ENCODE measurements at places on chromosomes 7 and 10.

DNA sequence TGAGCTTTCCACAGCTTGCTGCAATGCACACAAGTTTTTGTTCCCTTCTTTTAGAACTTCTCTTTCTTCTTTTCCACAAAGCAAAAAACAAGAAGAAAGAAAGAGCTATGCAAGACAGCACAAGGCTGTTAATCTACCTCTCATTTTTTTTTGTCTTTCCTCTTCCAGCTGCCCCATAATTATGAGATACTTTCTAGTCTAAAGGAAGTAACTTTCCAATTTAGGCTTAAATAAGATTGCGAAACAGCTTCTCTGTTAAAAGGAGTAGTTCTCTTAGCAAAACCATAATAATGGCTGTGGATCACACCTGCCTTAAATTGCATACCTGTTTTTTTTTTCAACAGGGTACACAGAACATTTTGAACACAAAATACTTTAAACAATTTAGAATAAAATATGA, 56.0 kb downstream of the NDUFB2 start:
- no peak for DNase-seq

- no peak for DNase-seq
Observed at GRCh38 chr10:64312876-64313275, 791.7 kb downstream of the REEP3 start.

DNA sequence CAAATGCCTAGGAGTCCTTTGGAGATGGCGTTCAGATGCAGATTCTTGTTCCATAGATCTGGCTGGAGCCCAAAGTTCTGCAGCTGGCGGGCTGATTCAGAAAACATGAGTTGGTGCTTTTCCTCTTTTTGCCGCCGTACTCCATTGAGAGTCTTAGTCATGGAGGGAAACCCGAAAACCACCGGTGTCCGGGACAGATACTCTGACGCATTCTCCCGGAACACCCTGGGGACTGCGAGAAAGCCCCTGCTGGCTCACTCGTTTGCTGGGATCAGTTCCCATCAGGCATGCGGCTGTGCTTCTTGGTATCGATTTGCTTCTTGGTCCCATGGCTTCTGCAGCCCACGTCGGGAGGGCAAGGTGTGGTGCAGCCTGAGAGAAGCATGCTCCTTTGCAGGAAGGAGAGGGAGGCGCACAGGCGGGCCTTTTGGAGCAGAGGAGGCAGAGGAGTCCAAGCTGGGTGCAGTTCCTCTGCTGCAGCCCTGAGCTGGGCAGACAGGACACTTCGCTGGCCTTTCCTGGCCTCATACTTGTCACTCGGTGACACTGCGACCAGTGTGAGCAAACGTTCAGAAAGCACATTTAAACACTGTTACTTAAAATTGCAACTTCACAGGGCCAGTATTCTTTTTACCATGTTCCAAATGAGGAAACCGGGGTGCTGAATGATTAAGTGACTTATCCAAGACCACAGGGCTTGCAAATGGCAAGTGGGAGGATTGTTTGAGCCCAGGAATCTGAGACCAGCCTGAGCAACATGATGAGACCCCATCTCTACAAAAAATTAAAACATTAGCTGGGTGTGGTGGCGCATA, 30.6 kb upstream of the PFKFB3 start:
- DNase-seq = no peak

DNA sequence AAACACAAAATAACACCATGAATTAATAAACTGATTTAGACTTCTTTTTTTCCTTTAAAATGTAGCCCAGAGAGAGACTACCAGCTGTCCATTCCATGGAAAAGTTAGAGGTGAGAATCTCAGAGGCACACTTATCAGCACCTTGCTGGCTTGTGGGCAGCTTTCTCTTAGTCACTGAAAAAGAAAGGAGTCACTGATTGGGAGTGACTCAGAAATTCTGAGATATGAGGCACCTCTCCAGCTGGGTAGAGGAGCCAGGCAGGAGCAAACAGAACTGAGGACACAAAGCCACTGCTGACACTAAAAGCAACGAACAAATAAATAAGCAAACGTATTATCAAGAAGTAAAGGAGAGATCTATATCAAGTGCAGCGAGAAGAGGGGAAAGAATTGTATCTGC, 310.6 kb downstream of the PARD3 start:
- no peak for DNase-seq

DNA sequence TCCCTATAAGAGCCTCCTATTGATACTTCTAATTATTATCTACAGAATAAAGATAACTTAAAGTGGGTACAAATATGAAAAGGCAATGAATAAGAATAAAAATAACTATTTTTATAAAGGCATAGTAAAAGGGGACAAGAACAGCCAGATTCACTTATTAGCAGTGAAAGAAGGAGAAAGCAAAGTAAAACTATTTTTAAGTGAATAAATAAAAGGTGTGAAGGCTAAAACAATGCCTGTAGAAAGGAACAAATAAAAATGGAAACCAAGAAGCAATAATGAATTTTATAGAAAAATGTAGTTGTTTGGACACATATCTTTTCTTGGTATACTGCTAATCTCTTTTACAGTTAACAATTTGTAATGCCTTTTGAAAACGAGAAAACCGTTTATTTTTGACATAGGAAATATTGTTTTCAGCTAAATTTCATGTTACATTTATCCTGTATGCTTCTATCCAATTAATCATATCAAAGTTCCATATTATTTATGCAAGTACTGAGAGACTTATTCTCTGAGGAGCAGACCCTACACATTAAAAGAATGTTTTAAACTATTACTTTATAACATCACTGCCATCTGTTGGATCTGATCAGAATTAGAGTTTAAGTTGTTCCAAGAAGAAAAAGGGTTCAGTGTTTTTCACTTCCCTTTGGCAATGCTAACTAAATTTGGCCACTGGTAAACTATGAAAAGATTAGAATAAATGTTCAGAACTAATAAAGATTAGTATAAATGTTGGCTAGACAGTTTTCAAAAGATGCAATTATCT, 59.1 kb downstream of the ARMC3 start:
- DNase-seq = peak; percentile 43

DNA sequence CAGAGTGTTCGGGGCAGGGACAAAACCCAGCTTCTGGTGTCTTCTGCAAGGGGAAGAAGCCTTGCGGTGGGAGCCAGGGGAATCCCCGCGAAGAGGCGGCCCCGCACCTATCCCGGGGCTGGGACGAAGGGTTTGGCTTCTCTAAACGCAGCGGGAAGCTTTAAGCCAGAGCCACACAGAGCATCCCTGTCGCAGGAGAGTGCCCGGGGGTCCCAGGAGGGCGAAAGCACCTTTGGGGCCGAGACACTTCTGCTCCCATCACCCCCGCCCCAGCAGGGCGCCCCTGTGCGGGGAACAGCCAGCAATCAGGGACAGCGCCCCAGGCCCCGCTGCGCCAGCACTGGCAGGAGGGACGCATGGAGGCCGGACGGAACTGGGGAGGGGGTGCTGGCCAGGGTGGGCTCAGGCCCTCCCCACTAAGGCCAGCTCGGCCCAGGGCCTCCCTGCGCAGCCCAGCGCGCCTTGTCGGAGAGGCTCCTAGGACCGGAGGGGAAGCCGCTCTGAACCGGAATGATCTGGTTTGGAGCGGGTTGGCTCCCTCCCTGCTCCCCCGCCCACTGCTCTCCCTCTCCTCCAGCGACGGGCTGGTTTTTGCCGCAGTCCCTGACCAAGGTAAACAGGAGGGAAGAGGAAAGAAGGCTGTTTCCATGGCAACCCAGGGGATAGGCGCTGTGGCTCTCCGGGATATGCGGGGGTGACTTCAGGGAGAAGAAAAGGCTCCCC, 63.9 kb downstream of the TMEM209 start:
- DNase-seq = no peak

DNA sequence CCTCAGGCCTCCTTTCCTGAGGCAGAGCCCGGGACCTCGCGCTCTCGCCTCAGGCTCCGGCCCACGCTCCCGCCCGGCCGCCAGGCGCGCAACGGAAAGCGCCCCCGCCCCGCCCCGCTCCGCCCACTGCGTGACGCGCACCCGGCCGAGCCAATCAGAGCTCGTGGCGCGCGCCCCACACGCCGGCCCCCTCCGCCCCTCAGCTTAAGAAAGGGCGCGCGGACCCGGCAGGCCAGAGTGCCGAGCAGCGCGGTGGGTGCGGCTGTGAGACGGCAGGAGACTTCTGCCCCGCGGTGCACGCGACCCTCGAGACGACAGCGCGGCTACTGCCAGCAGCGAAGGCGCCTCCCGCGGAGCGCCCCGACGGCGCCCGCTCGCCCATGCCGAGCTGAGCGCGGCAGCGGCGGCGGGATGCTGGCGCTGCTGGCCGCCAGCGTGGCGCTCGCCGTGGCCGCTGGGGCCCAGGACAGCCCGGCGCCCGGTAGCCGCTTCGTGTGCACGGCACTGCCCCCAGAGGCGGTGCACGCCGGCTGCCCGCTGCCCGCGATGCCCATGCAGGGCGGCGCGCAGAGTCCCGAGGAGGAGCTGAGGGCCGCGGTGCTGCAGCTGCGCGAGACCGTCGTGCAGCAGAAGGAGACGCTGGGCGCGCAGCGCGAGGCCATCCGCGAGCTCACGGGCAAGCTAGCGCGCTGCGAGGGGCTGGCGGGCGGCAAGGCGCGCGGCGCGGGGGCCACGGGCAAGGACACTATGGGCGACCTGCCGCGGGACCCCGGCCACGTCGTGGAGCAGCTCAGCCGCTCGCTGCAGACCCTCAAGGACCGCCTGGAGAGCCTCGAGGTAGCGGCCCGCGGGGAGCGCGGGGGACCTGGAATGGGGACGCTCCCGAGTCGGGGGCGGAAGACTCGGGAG, at the start of gene NPTX2:
Gene NPTX2 (plus strand): TSS at position 235 of the 909 bp plus-strand sequence. CDS start 177 bp downstream, at position 412.
- peak; percentile 78 for DNase-seq

GRCh38 chr10:102421507-102421756, 796 bp downstream of the FBXL15 start:
- no peak for DNase-seq

- no peak for DNase-seq
Observed at GRCh38 chr10:26031300-26031699, 97.3 kb downstream of the MYO3A start.

DNA sequence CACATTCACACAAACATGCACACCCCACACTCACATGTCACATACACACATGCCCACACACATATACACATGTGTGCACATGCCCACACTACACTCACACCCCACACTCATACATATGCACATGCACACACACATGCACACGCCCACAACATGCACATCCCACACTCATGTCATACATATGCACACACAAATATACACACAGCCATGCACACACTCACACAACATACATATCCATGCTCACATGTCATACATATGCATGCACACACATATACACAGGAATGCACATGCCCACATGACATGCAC, 219.8 kb downstream of the DNAJB6 start:
- DNase-seq = no peak

- no peak for DNase-seq
Observed at GRCh38 chr10:133287832-133288500, 11.3 kb upstream of the ADAM8 start.

DNA sequence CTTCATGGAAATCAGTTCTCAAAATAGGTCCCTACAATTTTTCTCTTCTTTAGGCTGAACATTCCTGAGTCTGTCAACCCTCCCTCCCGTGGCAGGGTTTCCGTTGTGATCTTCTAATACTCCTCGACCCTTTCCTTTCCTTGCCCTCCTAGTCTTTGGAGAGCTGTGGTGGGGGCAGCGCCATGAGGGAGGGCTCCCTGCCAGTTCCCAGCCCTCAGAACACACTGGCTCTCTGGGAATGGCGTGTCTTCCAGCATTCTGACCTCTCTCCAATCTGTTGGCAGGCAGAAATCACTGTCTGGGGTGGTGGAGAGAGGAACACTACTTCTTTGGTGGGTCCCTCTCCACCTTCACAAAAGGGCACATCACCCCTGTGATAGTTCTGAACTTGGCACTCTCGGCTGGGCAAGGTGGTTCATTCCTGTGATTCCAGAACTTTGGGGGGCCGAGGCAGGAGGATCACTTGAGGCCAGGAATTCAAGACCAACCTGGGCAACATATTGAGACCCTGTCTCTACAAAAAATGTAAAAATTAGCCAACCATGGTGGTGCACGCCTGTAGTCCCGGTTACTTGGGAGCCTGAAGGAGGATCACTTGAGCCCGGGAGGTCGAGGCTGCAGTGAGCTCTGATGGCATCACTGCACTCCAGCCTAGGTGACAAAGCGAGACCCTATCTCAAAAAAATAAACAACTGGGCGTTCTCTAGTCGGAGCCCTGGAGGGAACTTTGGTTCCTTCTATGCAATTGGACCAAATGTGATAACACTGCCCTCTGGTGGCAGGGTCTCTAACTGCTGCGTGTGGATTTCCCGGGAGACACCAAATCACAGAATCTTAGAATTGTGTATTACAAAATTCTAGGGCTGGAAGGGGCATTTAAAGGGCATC, 13.1 kb upstream of the ARPC1A start:
- peak; percentile 25 for DNase-seq

GRCh38 chr7:139265673-139266072, 34.6 kb downstream of the UBN2 start:
- DNase-seq = no peak

DNA sequence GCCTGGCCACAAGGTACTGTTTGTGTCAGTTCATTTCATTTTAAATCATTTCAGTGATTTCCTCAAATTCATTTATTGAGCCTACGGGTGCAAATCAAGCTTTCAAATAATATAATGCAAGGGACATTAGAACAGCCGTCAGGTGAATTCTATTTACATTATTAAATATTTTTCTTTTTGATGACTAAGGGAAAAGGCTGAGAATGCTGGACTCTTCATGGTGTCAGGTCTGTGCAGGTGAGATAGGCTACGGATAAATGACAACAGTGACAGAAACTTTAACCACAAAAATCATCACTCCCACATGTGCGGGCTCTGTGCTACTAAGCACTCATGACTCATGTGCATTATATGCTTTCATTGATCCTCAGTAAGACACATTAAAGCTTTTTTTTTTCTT, 149.2 kb upstream of the ZNF716 start:
- DNase-seq = no peak
